Subcutaneous adipose tissue (tissue), 4 donors: ENCODE measurements at places on chromosomes 1 and 21. TPM values are rescaled to one million over a fixed set of nuclear protein-coding genes. Genes with fewer than 3 reads are reported as not detected.

Gene ECE1
- 188 TPM for total RNA-seq

Gene C1orf167
- not detected for total RNA-seq

Gene TMEM269
- total RNA-seq = not detected

Gene PPM1J
- total RNA-seq = 0.51 TPM

Gene C8B
- not detected for total RNA-seq

Gene RPTN
- not detected for total RNA-seq

Gene FCGR1A
- total RNA-seq = not detected

Gene CFHR1
- total RNA-seq = not detected

Gene ABCA4
- 0.22 TPM for total RNA-seq

Gene ACADM
- 57.5 TPM for total RNA-seq

Gene KCNQ4
- 1.1 TPM for total RNA-seq

Gene SIM2
- not detected for total RNA-seq

Gene GOLPH3L
- 20.1 TPM for total RNA-seq

Gene PEF1
- total RNA-seq = 59.5 TPM

Gene DYNLT5
- total RNA-seq = 2.8 TPM

Gene DCST1
- not detected for total RNA-seq

Gene OBSCN
- 4.8 TPM for total RNA-seq

Gene GRIK1
- not detected for total RNA-seq

Gene VPS26C
- total RNA-seq = 88.7 TPM

Gene SLAMF6
- total RNA-seq = 7.0 TPM

Gene SELENOF
- 94.7 TPM for total RNA-seq

Gene HSD3B1
- 0.94 TPM for total RNA-seq

Gene OR14K1
- total RNA-seq = not detected

Gene ANKRD35
- 2.4 TPM for total RNA-seq

Gene SARS1
- 120 TPM for total RNA-seq

Gene HFM1
- 1.8 TPM for total RNA-seq

Gene MAP1LC3C
- total RNA-seq = 3.1 TPM

Gene TINAGL1
- 109 TPM for total RNA-seq

Gene ASCL5
- total RNA-seq = not detected

Gene COL24A1
- 0.16 TPM for total RNA-seq

Gene FCAMR
- not detected for total RNA-seq

Gene LGR6
- not detected for total RNA-seq

Gene TCP10L
- not detected for total RNA-seq

Gene CLCA1
- 0.17 TPM for total RNA-seq

Gene PTPRC
- 58.4 TPM for total RNA-seq

Gene OLFML2B
- 10.3 TPM for total RNA-seq

Gene HSPA6
- 8.4 TPM for total RNA-seq

Gene ADGRL4
- total RNA-seq = 57.0 TPM

Gene TTLL7
- 6.8 TPM for total RNA-seq

Gene UBAP2L
- 58.8 TPM for total RNA-seq

Gene EVA1C
- 38.3 TPM for total RNA-seq

Gene MR1
- 39.3 TPM for total RNA-seq
